ENCODE measurements at places on chromosomes 5 and 9.

DNA sequence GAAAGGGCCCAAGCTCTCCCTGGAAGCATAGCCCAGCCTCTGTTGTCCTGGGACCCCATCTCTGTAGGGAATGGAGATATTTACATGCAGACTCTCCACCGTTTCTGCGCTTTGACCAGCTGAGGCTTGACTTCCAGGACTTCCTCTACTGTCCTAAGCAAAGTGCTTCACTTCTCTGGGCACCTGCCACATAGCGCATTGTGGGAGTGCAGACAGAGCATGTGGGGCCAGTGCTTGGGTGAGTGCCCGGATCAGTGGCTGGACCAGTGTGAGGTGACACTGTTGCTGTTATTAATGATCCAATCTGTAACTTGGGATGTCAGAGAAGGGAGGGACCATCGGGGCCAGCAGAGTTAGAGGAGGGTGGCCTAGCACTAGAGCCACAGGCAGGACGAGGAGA is 10.5 kb downstream of the CXCL14 start:
- no peak for DNase-seq

DNA sequence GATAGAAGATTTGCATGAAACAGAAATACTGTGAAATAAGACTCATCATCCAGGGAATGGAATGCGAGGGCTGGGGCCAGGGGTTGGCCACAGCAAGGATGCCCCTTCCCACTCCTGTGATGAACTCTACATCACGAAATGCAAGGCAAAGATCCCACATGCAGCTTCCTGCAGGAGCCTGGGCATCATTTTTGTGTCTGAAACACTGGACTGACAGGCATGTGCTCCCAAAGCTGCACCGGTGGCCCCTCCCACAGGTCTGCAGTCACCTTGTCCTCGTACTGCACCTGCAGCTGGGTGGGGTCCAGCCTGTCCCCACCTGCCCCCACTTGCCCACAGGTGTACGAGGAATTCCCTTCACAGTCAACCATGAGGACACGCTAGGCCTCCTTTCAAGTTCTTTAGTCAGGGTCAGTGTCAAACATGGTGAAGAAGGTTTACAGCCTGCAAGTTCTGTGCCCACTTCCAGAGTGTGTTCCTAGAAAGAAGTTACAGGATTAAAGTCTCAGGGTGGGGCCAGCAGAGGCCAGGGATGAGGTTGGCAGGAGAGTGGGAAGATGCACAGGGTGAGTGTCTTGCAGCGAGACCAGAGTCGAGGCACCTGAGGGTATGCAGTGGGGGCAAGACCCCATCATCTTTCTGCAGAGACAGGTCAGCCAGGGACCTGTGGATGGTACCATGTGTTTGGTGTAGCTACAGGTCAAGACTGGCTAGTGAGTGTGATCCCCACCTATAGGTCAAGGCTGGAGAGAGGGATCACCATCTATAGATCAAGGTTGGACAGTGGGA is 155.0 kb upstream of the IRX2 start:
- DNase-seq = no peak

DNA sequence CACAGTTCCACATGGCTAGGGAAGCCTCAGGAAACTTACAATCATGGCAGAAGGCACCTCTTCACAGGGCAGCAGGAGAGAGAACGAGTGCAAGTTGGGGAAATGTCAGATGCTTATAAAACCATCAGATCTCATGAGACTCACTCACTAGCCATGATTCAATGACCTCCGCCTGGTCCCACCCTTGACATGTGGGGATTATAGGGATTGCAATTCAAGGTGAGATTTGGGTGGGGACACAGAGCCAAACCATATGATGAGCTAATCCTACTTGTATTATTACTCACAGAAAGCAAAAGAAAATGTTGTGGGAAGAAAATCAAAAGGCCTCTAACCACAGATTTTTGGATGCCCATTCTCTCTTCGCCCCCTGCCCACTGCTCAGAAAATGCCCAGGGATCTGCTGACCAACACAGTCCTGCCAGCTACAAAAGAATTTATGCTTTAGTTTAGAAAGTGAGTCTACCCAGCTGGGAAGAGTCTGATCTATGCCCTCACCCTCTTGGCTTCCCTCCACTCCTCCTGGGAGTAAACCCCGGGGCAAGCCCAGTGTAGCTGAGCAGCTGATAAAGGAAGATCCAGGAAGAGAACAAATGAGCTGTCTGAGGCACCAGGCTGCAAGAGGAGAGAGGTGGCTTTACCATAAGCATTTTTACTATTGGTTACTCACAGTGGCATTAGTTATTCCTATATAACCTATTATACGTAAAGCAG is 53.1 kb downstream of the RNF130 start:
- no peak for DNase-seq

DNA sequence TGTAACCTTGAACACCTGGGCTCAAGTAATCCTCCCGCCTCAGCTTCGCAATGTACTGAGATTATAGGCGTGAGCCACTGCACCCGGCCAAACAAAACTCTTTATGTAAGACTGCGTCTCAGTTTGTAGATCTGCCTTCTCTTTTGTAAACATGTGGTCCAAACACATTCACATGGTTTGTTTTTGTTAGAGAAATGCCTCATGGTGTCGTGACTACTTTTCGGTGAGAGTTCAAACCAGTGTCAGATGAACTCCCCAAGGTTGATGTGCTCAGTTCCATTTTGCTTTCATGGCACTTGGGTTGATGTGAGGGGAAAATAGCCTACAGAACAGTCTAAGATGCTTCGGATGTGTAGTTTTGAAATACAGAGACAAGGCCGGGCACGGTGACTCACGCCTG is 231.6 kb downstream of the GOLPH3 start:
- no peak for DNase-seq

DNA sequence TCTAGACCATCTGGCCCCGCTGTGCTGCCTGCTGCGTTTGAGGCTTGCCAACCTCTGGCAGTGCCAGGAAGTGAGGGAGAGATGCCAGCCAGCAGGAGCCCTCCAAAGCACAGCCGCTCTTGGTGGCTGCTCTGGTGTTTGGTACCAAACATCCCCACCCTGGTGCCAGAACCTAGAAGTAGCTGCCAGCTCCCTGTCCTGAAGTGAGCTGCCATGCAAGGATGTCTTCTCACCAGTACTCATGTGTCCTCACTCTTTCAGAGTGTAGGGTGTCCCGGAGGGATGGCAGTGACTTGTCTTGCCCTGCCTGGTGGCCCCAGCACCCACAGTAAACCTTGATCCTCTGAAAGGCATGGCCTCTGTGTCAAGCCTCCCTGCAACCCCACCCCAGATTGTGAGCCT is 43.4 kb downstream of the AMBP start:
- DNase-seq = no peak

DNA sequence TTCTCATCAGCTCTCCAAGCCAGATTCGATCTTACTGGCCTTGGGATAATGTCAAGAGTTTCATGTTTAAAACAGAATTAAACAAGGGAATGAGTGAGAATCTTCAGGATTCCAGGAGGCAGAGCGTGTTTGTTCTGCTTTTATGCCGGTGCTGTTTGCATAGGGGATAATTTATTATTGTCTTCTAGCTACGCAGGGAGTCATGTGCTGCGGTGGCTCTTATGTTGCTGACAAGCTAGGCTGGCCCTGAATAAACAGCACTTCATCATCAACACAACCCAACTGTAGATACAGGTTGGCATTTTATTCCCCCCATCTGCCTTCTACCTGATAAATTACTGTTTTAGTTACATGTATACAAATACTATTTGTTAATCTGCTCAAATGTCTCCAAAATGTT is 47.1 kb upstream of the PCA3 start:
- no peak for DNase-seq

GRCh38 chr9:91689006-91689405 is 261.0 kb downstream of the ROR2 start:
- no peak for DNase-seq

GRCh38 chr9:135694414-135694813 is 4.9 kb downstream of the SOHLH1 start:
- DNase-seq = no peak

DNA sequence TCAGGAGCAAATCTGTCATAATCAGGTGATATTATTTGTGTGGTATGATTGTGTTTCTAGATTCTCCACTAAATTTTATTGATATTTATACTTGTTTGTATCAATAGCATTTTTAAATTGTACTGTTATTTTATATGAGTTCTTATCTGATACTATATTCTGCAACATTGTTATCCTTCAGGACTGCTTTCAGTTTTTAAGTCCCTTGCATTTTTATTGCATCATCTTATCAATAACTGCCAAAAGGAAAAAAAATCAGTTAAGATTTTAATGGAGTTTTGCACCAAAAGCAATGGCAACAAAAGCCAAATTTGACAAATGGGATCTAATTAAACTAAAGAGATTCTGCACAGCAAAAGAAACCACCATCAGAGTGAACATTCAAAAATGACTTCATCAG is 741.3 kb upstream of the CTNND2 start:
- no peak for DNase-seq

- no peak for DNase-seq
Observed at GRCh38 chr5:53963958-53964357, 346.4 kb downstream of the ARL15 start.

- DNase-seq = peak; percentile 64
Observed at GRCh38 chr5:151126199-151126645, 31.4 kb downstream of the ANXA6 start.

DNA sequence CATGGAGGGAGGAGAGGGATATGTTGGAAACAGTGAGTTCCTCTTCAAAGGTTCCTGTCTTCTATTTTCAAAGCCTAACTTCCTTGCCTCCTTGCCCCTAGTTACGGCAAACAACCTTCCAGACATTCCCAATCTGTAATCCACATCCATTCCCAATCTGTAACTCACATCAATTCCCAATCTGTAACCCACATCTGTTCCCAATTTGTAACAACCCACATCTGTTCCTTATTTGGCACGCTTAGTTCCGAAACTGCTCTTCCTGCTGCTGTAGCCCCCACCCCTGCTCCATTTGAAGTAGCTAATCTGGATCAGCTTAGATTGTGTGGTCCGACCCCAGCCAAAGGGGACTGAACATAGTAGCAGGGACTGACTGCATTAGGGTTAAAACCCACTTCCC is 23.9 kb upstream of the IDNK start:
- no peak for DNase-seq

- no peak for DNase-seq
Observed at GRCh38 chr9:82417501-82417900, 428.9 kb downstream of the SPATA31D1 start.

DNA sequence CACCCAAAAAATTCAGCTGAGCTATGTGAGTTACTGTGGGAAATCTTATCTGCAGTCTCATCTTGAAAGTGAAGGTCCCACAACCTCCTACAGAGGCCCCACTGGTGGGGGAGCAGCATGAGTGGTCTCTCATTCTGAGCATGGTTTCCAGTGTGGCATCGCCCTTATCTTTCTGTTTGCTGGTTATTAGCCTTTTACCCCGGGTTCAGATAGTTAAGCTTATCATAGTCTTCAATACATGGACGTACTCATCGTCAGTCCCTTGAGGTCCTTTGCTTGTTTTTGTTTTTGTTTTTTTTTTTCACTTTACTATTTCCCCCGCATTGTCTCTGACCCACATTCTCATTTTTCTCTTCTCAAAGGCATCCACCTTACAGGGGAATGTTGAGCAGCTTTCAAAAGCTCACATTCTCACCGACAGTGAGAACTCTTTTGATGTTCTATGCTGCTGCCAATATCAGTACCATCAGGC is 7.7 kb upstream of the HAVCR2 start:
- DNase-seq = no peak

GRCh38 chr5:113221294-113222176 is 213.3 kb downstream of the TSSK1B start:
- peak; percentile 74 for DNase-seq

DNA sequence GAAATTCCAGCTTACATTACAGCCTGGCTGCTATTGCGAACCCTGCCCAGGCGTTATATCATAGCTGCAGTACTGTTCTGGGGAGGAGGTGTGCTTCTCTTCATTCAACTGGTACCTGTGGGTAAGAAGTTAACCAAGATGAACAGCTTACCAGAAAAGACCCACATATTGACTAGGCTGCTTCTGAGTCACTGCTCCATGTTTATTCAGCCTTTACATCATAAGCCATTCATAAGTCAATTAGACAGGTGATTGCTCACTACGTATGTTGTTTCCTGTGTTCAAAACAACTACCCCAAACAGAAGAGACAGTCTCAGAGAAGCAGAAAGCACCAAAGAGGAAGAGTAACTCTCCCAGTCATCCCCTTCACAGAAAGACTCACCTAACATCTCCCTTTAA is 34.7 kb upstream of the SLC22A5 start:
- DNase-seq = peak; percentile 69

DNA sequence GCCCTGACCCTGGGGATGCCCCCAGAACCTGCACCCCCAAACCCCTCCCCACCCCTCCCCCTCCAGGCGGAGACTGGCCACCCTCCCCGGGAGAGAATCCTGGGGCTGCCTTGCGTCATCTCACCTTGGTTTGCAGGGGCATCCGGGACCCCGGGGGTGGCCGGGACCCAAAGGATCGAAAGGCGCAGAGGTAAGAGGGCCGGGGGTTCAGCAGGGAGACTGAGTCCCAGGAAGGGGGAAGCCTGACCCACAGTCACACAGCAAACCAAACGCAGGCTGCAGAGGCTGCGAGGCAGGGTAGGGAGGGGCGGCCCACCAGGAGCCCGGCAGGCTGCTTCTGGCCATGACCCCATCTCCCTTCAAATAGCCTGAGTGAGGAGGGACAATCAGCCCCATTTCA is 33.8 kb upstream of the ORM1 start:
- no peak for DNase-seq

DNA sequence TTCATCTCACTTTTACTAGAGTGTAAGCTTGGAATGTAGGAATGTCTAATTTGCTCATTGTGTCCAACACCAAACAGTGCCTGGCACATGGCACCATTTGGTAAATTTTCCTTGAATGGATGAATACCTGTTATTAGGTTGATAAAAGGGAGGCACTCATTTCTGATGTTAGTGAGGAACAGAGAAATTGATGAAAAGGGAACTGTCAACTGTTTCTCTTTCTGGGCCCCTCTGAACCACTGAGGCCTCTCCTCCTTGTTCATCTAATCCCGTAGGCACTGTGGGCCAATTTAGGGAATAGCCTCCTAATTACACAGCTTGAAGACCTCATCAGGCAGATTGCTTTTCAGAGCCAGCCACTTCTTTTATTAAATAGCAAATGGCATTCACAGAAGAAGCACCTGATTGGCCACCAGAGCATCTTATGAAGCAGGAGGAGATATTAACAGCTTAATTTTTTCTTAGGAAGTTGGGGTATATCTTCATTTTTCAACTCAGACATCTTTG is 22.6 kb downstream of the MRRF start:
- DNase-seq = no peak

DNA sequence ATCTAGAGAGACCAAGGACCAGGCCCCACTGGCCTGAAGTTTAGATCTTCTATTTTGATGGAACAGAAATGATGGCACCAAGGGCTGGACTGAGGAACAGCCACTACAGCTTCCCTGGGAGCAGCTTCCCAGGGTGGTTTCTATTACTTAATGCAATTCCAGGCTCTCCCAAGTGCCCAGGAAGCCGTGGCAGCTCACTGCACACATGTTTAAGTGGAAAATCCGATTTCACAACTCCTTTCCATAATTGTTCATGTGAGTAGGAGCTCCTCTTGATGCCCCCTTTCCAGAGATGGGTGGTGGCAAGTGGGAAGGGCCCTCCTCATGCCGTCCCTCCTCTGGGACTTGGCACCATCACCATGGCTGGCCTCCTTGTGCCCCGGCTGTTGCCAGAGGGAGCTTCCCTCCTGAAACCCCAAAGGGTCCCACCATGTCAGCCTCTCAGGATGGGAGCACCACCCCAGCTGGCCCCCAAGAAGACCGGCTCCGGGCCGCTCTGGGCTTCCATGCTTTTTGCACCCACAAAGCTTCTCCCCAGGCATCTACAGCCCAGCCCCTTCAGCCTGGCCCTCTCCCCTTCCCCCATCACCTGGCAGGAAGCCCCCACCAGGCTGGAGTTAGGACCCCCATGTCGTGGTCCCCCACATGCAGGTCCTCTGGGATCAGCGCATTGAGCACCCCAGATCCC is 9.1 kb upstream of the UBAC1 start:
- no peak for DNase-seq

- DNase-seq = no peak
Observed at GRCh38 chr5:144711172-144711571, 540.5 kb downstream of the KCTD16 start.
